ENCODE measurements at places on chromosomes 7 and 10.

DNA sequence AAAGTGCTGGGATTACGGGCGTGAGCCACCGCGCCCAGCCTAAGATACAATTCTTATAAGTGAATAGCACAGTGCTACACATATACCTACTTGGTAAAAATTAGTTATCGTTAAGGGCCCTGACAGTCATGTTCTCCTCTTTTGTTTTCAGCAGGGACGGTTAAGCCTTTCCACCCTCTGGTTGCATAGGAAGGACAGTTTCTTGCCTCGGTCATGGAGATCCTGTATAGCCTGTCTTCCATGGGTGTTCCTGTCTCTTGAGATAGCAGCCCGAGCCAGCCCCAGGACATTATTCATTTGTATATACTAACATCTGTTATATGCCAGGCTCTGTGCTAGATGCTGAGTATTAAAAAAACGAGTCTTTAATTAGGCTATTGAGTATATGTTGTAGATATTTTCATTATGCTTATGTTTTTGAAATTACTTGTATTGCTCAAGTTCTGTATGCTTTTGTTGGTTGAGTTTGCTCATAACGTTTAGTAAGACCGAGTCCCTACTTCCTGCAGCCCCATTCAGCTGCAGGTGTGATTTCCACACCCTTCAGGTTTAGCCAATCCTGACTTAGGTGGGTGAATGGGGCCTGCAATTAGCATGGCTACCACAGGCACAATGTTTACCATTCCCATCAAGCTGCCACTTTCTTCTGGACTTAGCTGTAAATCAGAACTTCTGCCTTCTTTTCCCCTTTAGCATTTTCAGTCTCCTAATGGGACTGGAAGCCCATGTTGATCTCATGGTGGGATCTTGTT is 24.8 kb downstream of the CCSER2 start:
- DNase-seq, result no peak

DNA sequence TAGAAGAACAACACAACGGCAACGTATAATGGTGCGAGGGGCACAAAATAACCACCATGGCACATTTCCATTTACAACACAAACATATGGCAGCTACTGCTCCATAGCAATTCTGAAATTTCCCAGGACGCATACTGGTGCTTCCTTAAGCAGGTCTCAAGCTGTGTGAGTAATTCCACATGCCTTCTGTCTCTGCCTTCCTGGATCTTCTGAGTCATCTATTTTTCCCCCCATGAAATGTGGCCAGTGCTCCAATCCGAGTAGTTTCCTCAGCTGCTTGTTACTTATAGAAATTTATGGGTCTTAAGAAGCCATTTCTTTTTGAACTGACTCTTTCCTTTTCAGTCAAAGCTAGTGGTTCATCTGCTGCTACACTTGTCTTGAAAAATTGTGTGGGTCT is 256.6 kb upstream of the KLF6 start:
- DNase-seq, result no peak

- no peak for DNase-seq
These were observed 153.8 kb downstream of the PLPP4 start for GRCh38 chr10:120610791-120611190.

GRCh38 chr7:132250480-132251326 is 325.6 kb downstream of the PLXNA4 start:
- no peak for DNase-seq

DNA sequence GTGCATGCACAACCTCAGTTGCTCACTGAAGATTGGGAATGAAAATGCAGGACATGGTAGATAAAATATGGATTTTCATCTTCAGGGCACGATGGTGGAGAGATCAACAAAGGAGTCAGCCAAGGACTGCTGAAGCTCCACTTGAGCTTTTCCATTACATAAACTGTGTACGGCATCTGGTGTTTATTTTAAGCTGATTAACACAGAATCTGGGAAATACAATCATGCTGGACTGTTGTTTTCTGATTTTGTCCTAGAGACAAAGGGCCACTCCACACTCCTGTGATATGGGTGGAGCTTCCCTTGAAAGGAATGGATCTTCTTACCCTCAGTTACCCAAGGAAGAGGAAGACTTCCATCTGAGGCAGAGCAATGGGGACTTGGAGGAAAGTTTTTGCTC is 120.6 kb downstream of the SAMD9 start:
- DNase-seq, result no peak

DNA sequence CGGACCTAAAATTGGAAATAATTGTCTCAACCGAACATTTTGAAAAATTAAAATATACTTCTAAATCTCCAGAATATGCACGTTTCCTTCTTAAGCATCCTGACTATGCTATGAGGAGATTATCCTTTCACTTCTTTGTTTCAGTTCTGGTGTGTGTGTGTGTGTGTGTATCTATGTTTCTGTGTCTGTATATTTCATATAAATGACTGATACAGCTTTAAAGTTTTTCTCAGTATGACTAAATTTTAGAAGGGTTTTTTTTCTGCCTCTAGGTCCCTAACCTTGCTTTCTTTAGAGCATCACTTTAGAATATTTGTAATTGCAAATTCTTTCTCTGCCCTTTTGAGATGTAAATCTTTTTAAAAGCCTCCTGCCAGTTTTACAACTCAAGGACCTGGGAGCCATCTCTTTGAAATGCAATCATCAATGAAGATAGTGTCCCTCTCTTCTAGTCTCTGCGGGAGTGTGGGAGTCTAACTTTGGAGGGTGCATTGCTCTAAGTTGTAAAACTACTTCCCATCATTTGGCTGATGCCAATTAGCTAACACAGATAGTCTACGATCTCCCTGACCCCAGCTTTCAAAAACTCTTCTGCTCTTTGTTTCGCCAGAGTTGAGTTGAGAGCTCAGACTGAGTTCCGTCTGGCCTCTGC is 782.0 kb upstream of the ZWINT start:
- DNase-seq, result no peak

Measured in activated CD8-positive, alpha-beta memory T cell treated with anti-CD3 and anti-CD28 coated beads for 4 hours (primary cell).